ENCODE measurements at places on chromosomes 12 and 14. TPM values are rescaled to one million over a fixed set of nuclear protein-coding genes. Genes with fewer than 3 reads are reported as not detected.

SPIC gene
- not detected for polyA plus RNA-seq

PLCZ1 gene
- polyA plus RNA-seq = 0.73 TPM

STX2 gene
- 26.5 TPM for polyA plus RNA-seq

PPFIA2 gene
- polyA plus RNA-seq = 3.0 TPM

GRCh38 chr14:99899578-99900178 lies 106.5 kb downstream of the EML1 start:
- DNase-seq = no peak

DNA sequence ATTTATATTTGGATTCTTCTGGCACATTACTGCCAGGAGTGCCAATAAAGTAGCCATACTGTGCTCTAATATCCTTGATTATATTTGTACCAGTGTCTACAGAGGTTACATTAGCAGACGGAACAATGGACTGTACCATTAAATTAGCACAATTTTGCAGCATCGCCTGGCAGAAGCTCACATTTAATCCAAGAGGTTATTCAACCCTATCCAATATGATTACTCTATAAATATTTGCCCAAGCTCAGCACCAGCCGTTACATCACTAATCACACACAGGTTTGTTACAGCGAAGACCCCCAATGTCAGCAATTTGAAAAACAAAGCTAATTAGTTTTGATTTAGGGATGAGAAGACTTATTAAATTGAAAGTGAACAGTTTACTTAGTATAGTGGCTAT lies 16.9 kb upstream of the MGST1 start:
- DNase-seq = no peak

GRCh38 chr12:91058786-91059185 lies 962 bp upstream of the KERA start:
- no peak for DNase-seq

DNA sequence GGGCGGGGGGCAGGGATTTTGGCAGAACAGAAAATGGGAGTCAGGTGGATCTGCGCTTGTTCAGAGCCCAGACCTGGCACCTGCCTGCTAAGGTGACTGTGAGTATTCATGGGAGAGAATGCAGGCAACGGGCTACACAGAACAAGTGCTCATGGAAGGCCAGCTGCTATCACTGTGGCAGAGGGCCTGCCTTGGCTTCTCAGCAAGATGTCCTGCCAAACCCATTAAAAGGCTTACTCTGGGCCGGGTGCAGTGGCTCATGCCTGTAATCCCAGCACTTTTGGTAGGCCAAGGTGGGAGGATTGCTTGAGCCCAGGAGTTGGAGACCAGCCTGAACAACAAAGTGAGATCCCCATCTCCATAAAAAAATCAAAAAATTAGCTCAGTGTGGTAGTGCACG lies 21.0 kb downstream of the DIO3 start:
- DNase-seq = no peak

GRCh38 chr14:94562022-94562421 lies 780 bp downstream of the SERPINA4 start:
- DNase-seq = no peak

- no peak for DNase-seq
Measured at GRCh38 chr12:83514372-83514771, 827.7 kb downstream of the TMTC2 start.

GRCh38 chr12:50572287-50572686 lies 67.5 kb downstream of the DIP2B start:
- DNase-seq = no peak

DNA sequence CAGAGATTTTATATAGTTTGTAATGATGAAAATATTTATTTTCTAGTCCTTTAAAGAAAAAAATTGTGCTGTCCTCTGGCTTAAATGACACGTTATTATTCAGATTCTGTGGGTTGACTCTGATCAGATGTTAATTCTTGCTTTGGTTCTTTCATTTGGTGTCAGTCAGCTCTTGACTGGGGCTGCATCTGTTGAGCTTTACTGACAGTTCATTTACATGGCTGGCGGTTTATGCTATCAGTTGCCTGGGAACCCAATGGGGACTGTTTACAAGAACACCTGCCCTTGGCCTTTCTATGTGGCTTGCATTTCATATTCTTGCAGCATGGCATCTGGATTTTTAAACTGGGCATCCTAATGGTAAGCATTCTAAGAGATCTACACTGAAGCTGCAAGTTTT lies 667.1 kb upstream of the FBXO33 start:
- no peak for DNase-seq

DNA sequence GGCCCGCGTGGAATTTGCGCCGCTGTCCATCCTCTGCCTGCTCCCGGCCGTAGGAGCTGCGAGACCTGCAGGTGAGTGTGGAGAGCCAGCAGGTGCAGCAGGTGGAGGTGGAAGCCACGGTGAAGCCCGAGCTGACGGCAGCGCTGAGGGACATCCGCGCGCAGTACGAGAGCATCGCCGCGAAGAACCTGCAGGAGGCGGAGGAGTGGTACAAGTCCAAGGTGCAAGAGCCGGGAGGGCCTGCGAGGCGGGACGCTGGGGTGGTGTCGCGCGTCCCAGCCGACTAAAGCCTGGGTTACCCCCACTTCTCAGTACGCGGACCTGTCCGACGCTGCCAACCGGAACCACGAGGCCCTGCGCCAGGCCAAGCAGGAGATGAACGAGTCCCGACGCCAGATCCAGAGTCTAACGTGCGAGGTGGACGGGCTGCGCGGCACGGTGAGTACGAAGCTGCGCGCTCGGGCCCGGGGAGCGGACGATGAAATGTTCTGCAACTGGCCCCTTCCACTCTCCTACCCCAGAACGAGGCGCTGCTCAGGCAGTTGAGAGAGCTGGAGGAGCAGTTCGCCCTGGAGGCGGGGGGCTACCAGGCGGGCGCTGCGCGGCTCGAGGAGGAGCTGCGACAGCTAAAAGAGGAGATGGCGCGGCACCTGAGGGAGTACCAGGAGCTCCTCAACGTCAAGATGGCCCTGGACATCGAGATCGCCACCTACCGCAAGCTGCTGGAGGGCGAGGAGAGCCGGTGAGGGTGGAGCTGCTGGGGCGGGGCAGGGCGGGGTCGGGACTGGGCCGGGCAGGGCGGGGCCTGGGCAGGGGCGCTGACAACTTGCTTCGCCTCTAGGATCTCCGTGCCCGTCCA lies 2.1 kb downstream of the PRPH start:
- no peak for DNase-seq
